ENCODE measurements at places on chromosomes 6 and 20.

DNA sequence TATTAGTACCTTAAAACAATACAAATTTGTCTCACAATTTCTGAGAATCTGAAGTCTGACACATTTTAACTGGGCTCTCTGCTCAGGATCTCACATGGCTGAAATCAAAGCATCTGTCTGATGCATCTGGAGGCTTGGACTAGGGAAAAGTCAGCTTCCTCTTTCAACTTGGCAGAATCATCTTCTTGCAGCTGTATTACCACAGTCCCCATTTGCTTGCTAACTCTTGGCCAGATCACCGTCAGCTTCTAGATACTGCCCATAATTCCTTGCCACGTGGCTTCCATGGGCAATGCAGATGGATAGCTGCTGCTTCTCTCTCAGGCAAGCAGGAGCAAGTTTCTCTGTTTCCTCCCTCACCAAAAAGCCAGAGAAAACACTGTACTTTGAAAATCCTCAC, 1106.4 kb upstream of the CITED2 start:
- DNase-seq: no peak

- no peak for DNase-seq
Measured at GRCh38 chr6:138480279-138480949, 18.9 kb downstream of the NHSL1 start.

DNA sequence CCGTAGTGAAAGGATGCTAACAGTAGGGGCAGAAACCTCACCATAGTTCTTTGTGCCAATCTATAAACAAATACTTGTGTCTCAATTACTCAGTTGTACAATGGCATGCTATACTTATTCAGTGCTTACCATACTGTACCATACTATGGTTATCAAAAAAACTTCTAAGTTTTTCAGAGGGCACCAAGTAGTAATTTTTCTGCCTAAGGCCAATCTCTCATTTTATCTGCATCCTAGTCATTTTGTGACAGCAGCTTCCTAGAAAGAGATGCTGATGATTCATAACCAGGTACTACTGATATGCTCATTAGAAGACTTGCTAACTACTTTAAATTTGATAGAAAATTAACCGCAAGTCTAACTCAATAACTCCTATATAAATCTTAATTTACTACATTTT, 42.9 kb downstream of the TMEM244 start:
- no peak for DNase-seq

- DNase-seq: peak; percentile 27
Measured at GRCh38 chr6:141482796-141483597, 649.7 kb upstream of the GJE1 start.

DNA sequence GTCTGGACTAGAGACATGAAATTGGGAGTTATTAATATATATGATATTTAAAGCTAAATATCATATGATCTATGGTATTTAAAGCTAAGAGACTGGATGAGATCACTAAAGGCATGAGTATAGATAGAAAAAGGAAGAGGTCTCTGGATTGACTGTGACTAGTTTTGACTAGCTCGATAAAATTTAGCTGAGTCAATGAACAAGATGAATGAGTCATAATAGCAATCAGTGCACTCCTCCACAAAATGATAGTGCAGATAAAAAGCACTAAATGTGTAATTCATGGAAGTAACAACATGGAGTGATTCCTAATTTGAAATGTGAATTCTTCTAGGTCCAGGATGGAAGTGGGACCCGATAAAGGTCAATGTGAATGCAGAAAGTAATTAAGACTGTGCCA, 127.4 kb downstream of the PFDN4 start:
- DNase-seq: no peak

DNA sequence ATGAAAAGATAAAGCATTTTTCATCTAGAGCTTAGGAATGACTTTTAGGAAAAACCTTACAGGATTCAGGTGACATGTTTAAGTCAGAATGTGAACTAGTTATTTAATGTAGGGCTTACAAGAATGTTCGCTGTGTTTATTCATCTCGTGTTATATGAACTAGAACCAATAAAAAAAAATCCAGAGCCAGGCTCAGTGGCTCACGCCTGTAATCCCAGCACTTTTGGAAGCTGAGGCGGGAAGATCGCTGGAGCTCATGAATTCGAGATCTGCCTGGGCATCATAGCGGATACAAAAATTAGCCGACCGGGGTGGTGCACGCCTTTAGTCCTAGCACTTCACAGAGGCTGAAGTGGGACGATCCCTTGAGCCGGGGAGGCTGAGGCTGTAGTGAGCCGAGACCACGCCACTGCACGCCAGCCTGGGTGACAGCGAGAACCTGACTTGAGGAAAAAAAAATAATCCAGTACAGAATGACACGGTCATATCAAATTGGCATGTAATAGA, 46.3 kb downstream of the OR2B2 start:
- DNase-seq: peak; percentile 75

- no peak for DNase-seq
Measured at GRCh38 chr20:9492067-9492466, 22.3 kb upstream of the LAMP5 start.

GRCh38 chr20:35840421-35840820, 68.6 kb downstream of the PHF20 start:
- DNase-seq: peak; percentile 5

DNA sequence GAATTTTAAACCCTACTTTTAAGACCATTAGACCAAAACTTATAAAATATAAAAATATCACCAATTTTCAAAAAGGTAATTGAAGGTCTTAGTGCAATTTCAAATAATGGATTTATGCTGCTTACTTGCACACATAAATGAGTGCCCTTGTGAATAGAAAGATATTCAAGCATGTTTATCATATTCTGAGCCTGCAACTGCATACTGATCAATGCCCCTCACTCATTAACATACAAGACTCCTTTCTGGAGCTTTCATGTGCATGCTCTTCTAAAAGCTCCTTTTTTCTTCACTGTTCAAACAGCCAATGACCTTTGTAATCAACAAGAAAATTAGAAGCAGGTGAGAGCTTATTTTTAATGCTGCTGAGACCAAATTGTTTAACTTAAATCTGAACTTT, 1139.3 kb downstream of the HACE1 start:
- DNase-seq: no peak

DNA sequence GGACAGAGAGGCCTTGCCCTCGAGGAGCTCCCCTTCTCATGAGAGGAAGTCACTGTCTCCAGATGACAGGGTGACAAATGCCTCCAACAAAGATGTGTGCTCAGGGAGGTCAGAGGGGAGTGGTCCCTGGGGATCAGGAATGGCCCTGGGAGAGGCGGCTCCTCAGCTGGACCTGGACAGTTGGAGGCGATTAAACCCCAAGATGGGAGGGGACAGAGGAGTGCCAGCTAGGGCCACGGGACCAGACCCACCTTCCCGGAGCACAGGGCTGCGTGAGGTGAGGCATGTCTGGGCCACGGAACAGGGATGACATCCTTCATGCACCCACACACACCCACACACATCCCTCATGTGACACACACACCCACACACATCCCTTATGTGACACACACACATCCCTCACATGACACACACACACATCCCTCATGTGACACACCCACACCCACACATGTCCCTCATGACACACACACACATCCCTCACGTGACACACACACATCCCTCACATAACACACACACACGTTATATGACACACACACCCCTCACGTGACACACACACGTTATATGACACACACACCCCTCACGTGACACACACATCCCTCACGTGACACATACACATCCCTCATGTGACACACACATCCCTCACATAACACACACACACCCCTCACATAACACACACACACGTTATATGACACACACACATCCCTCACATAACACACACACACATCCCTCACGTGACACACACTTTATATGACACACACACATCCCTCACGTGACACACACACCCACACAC, 57.4 kb upstream of the SLCO4A1 start:
- DNase-seq: no peak

DNA sequence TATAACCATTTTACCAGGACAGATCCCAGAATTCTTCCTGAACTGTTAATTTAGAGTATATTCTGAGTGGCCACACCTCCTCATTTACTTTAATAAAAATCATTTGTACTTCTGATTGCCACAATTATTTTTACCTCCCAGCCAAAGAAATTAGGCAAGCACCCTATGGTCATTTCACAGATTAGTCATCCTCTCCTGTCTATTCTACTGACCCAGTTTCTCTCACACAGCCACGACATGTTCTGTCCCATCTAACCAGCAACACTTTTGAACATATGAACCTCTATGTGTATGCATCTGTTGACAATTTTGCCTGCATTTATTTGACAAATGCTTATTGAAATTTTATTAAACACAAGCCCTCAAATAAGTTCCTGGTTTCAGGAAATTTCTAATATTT, 202.6 kb upstream of the STXBP5 start:
- no peak for DNase-seq

DNA sequence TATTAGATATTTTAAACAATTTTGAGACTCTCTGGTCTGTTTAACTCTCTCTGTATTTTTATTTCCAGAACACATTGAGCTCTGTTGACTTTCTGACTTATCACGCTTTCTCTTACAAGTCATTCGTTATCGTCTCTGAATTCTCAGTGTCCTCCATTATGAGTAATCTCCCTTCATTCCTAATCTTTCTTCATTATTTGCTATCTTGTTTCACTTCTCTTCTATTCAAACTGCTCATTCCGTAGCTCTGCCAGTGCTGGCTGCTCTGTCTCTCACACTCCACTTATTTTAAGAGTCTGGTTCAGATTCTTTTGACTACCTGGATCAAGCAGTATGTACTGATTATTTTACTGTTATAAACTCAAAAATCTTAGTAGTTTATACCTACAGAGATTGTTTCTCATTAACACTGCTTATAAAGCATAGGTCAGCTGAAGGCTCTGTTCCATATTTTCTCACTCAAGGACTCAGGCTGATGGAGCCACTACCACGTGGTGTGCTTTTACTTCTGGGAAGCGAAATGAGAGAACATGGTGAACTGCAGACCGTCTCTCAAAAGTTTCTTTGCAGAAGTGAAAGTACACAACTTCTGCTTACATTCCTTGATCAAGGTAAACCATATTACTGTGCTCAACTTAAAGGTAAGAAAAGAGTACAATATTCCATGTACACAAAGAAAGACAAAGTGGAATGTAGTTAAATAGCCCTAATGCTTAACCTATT, 485.2 kb downstream of the GRIK2 start:
- no peak for DNase-seq

DNA sequence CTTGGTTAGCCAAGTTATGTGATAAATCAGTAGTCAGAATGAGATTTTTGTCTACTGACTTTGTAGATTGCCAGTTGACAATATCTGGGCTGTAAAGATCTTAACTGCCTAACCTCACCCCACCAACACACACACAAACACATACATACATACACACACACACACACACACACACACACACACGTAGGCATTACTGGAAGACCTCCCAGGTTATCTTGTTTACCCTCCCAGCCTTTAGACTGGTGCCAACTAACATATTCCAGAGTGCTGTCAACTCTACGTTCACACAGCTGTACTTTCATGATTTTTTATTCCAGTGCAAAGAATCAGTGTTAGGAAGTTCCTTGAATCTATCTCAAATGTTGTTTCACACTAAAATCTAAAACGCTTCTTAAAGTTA, 38.9 kb downstream of the BMP5 start:
- no peak for DNase-seq

- no peak for DNase-seq
Measured at GRCh38 chr6:108673602-108674001, 112.9 kb downstream of the FOXO3 start.

DNA sequence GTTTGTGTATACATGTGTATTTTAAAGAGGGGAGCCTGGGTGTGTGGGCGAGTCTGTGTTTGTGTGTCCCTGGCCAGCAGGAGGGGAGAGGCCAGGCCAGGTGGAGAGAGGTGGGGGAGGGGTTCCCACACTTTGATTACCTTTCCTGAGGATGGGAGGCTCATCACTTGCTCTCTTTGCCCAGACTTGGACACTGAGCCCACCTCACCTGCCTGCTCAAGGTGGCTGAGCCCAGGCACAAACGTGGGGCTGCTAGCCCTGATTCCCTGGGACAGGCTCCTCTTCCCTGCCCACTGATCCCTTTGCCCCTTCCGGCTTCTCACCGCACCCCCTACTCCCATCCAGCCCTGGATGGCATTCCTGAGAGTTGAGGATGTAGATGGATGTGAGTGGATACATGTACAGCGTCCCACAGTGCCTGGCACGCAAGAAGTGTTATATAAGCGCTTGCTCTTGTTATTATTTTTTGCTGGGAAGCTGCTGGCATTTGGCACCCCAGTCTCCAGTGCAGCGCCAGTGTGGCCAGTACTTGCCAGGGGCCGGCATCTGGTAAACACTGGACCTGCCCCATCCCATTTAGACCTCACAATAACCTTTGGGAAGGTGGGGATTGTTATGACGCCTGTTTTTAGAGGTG, 2.7 kb downstream of the CEBPB start:
- peak; percentile 39 for DNase-seq

DNA sequence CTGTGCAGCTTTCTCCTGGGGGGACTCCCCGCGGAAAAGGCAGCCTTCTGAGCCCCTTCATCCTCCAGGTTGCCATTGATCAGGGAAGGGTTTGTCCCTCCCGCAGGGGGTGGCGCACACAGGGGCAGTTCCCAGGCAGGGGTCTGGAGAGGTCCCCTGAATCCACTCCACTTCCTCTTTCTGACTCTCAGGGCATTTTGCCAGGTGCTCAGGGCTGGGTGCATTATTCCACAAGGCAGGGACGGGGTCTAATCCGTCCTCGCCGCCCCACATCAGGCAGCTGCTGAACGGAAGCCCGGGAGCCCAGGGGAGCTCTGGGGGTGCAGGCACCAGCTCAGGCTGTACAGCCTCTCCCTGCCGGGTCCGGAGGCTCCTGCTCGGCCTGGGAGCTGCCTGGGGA, 180.9 kb downstream of the TTLL2 start:
- DNase-seq: no peak

DNA sequence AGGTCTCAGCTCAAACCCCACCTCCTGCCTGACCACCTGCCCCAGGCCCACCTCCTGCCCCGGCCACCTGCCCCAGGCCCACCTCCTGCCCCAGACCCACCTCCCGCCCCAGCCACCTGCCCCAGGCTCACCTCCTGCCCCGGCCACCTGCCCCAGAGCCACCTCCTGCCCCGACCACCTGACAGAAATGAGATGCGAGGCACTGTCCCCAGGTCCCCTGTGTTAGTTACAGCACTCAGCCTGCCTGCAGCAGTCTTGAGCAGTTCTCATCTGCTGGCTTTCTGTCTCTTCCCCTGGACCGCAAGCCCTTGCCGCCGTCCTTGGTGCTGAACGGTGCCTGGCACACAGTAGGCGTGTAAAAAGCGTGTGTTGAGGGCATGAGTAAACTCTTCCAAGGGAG, 79.5 kb downstream of the CDH4 start:
- DNase-seq: no peak

- no peak for DNase-seq
Measured at GRCh38 chr20:38126146-38126921, 38.7 kb downstream of the TGM2 start.

Measured in activated CD8-positive, alpha-beta T cell treated with anti-CD3 and anti-CD28 coated beads for 36 hours (primary cell).